B cell (primary cell): ENCODE measurements at places on chromosomes 13 and 19. TPM values are rescaled to one million over a fixed set of nuclear protein-coding genes. Genes with fewer than 3 reads are reported as not detected.

Gene CGB2
- total RNA-seq, result not detected in 2 replicates

Gene MYCBP2
- total RNA-seq, result 237 and 279 TPM in 2 replicates

Gene ZNF793
- total RNA-seq, result 12.2 and 12.7 TPM in 2 replicates

Gene CAMSAP3
- total RNA-seq, result 1.3 and 1.9 TPM in 2 replicates

Gene TPTE2
- total RNA-seq, result not detected in 2 replicates

Gene C1QTNF9B
- total RNA-seq, result not detected in 2 replicates

Gene SKA3
- total RNA-seq, result 0.20 and 0.53 TPM in 2 replicates

Gene LILRA6
- not detected in 2 replicates for total RNA-seq

Gene RPS5
- total RNA-seq, result 1,234 and 1,311 TPM in 2 replicates

Gene CRB3
- total RNA-seq, result 3.1 and 3.6 TPM in 2 replicates

Gene TMEM272
- total RNA-seq, result not detected in 2 replicates

Gene KLK14
- 0.59 and 0.63 TPM in 2 replicates for total RNA-seq

Gene ACP5
- 151 and 158 TPM in 2 replicates for total RNA-seq

Gene ETFB
- total RNA-seq, result 33.3 and 38.6 TPM in 2 replicates

Gene PLIN4
- total RNA-seq, result 0.05 and 0.07 TPM in 2 replicates

Gene PCDH9
- total RNA-seq, result 21.2 and 21.8 TPM in 2 replicates

Gene SIGLEC14
- 9.2 and 11.2 TPM in 2 replicates for total RNA-seq

Gene CEACAM20
- total RNA-seq, result not detected in 2 replicates

Gene KLK15
- total RNA-seq, result not detected in 2 replicates

Gene GRK1
- total RNA-seq, result 0.15 TPM in 1 of 2 replicates, not detected in the other

Gene SMIM44
- total RNA-seq, result not detected in 2 replicates

Gene ACER1
- not detected in 2 replicates for total RNA-seq

Gene ZNF443
- 5.5 and 6.2 TPM in 2 replicates for total RNA-seq

Gene ZIM2
- not detected in 2 replicates for total RNA-seq

Gene ZNF546
- 15.7 and 16.6 TPM in 2 replicates for total RNA-seq
